ENCODE measurements at places on chromosomes 4 and X.

DNA sequence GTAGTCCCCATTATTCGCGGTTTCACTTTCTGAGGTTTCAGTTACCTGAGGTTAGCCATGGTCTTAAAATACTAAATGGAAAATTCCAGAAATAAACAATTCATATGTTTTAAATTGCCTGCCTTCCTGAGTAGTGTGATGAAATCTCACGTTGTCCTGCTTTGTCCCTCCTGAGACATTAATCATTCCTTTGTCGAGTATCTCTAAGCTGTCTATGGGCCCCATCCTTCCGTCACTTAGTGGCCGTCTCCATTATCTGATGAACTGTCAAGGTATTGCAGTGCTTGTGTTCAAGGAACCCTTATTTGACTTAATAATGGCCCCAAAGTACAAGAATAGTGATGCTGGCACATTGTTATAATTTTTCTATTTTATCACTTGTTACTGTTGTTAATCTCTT is 94.8 kb downstream of the ADGRL3 start:
- no peak for DNase-seq

DNA sequence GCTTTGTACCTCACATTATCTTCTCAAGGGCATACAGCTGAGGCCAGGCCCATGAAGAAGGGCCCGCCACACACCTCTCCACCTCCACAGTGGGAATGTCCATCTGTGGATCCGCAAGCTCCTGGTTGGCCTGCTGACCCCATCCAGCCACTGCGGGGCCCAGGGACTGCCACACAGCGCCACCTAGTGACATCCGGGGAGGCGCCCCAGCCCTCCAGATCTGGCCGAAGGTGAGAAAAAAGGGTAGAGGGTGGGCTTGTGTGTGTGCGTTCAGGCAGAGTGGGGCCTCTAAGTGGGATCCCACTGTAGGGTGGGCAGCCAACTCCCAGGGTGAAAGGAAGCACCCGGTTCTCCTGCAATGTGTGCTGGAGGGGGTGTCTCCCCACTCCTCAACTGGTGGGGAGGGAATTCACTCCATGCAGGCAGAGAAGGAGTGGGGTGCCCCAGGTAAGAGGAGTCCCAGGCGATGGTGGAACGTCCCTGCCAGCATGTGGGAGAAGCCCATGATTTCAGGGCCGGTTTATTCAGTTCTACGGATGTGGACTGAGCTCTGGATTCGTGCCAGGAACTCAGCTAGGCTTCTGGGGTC is 117.3 kb downstream of the ENPP6 start:
- DNase-seq, result no peak

DNA sequence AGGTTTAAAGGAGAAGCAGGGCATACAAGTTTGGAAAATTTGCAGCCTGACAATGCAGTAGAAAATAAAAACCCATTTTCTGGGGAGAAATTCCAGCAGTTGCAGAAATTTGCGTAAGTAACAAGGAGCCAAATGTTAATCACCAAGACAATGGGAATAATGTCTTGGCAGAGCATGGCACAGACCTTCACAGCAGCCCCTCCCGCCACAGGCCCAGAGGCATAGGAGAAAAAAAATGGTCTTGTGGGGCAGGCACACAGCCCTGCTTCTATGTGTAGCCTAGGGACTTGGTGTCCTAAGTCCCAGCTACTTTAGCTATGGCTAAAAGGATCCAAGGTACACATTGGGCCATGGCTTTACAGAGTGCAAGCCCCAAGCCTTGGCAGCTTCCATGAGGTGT is 65.7 kb downstream of the SPOCK3 start:
- no peak for DNase-seq

GRCh38 chrX:43357741-43358140 is 298.4 kb upstream of the MAOA start:
- no peak for DNase-seq

- no peak for DNase-seq
Measured at GRCh38 chrX:153928846-153929245, 2.8 kb upstream of the ARHGAP4 start.

DNA sequence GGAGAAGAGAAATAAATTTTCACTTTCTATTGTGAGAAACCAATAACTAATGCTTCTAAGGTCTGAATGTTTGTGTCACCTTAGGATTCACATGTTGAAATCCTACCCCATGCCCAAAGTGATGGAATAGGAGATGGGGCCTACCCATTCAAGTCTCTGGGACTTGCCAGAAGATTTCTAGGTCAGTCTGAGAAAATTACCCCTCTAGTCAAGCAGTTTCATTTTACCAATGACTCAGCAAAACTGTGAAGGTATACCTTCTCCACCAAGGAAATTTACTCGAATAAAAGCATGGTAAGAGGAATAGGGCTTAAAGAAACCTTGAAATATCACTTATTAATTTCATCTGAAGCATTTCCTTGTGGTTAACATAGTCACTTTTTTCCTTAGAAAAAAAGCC is 23.5 kb upstream of the PAPSS1 start:
- no peak for DNase-seq

DNA sequence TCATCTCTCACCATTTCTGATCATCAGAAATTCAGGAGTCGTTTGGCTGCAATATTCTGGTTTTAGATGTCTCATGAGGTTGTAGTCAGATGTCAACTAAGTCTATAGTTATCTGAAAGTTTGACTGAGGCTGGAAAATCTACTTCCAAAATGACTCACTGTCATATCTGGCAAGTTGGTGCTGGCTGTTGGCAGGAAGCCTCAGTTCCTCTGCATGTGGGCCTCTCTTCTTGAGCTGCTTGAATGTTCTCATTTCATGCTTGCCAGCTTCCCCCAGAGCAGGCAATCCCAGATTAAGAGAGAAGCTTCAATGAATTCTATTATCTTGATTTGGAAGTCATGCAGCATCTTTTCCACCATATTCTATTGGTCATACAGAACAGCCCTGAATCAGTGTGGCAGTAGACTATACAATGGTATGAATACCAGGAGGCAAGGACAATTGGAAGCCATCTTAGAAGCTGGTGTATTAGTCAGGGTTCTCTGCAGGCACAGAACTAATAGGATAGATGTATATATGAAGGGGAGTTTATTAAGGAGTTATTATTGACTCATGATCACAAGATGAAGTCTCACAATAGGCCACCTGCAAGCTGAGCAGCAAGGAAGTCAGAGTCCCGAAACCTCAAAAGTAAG is 46.8 kb upstream of the ELF2 start:
- DNase-seq, result no peak

- no peak for DNase-seq
Measured at GRCh38 chr4:26786916-26787315, 73.7 kb upstream of the STIM2 start.

GRCh38 chrX:154761977-154762536 is 607 bp upstream of the DKC1 start:
- DNase-seq, result no peak

Measured in HepG2 (cell line).